NCI-H2081 (cell line): ENCODE measurements at places on chromosomes 11 and 22.
A peak's percentile ranks its signal among the peaks of the same experiment; 100 is the strongest.

- DNase-seq: no peak
Observed at GRCh38 chr11:61195719-61196118, 7.6 kb upstream of the PGA3 start.

DNA sequence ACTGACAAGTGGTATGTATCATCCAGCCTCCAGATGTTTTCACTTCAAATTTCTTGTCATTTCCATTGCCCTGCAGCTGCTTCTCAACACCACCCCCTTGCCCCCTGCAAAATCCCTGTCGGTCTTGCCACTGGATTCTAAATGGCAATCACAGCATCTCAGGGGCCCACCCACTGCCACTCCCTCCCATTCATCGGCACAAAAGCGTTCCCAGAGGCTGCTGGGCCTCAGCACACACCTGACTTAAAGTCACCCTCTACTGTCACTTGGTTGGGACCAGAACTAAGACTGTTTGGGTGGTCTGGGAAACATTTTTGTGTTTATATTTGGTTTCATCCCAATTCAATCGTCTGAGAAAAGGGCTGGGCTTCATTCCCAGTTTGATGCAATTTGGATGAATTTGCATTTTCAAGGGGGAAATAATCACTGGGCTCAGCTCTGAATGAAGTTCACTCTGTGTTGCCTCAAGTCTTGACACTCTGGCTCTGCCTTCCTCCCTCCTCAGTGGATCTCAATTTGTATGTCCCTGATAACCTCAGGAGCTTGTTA lies 27.1 kb downstream of the SYT13 start:
- DNase-seq: no peak

GRCh38 chr11:125886997-125887372 lies 483 bp upstream of the HYLS1 start:
- no peak for DNase-seq

DNA sequence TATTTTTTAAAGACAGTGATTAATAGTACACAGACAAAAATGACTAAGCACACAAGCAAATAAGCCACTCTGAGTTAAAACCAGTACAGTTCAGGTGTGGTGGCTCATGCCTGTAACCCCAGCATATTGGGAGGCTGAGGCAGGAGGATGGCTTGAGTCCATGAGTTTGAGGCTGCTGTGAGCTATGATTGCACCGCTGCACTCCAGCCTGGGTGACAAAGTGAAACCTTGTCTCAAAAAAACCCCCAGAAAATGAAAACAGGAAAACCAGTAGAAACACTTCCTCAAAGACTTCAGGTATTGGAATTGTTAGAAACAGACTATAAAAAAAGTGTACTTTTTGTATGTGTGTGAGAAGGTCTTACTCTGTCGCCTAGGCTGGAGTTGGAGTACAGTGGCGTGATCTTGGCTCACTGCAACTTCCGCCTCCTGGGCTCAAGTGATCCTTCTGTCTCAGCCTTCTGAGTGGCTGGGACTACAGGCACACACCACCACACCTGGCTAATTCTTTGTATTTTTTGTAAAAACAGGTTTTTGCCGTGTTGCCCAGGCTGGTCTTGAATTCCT lies 33.0 kb downstream of the PPP6R2 start:
- DNase-seq: no peak

- no peak for DNase-seq
Observed at GRCh38 chr11:9037046-9037780, 33.4 kb upstream of the NRIP3 start.

GRCh38 chr11:8640267-8640906 lies 42.1 kb downstream of the TRIM66 start:
- DNase-seq: no peak

GRCh38 chr22:17237038-17237668 lies 17.9 kb upstream of the ADA2 start:
- no peak for DNase-seq

- peak; percentile 83 for DNase-seq
Observed at GRCh38 chr11:110711776-110712658, at the start of gene ARHGAP20. ARHGAP20 (minus strand) TSS chr11:110712437; CDS start chr11:110712231, 206 bp downstream.

GRCh38 chr11:105553025-105553424 lies 56.8 kb upstream of the GRIA4 start:
- DNase-seq: no peak

DNA sequence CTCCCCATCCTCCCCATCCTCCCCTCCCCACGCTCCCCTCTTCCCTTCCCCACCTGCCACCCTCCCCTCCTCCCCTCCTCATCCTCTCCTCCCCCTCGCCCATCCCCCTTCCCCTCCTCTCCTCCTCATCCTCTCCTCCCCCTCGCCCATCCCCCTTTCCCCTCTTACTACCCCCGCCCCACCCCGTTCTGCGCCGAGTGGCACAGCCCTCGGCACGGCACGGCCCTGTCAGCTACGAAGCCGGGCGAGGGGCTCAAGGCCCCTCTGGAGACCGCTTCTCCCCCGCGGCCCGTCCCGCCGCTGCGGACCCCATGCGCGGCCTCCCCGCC lies 449.9 kb downstream of the OPCML start:
- no peak for DNase-seq

- DNase-seq: no peak
Observed at GRCh38 chr11:7666292-7666866, 6.9 kb downstream of the CYB5R2 start.

DNA sequence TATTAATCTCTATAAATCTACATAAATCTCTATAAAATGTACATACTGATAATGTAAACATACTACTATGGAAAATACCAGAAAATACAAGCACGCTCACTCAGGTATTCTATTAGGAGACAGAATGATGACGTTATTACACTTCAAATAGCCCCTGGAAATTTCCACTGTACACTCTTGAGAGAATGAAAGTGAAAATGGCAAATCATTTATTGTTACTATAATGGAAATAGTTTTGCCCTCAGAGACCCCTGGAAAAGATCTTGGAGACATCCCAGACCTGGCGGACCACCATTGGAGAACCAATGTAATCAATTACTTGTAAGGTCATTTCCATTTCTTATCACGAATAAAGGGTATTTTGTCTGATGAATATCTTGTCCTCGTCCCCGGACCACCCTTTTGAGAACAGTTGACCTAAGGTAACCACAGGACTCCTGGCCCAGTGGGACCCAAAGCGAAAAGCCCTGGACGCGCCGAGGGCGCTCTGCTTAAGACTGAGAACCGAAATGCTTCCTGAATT lies 509 bp upstream of the PRRG4 start:
- DNase-seq: no peak

DNA sequence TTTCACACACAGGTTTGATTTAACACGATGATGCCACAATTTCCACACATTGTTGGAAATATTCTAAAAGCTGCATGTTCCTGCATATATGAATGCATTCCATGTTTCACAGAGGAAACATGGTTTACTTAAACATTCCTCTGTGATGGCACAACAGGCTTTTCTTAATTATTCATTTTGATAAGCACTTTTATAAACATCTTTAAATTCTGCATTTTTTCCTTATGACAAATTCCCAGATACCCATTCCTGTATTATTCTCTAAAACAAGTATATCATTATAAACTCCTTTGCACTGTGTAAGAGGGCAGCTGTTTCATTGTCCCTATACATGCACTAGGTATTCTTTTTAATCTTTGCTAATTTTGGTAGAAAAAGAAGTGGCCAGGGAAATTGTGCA lies 532.3 kb downstream of the SOX6 start:
- no peak for DNase-seq

GRCh38 chr11:112024178-112024772 lies 933 bp upstream of the DLAT start:
- no peak for DNase-seq

- no peak for DNase-seq
Observed at GRCh38 chr11:6283453-6284023, 23.9 kb downstream of the CCKBR start.

- no peak for DNase-seq
Observed at GRCh38 chr11:118212781-118213191, 12.0 kb downstream of the JAML start.

GRCh38 chr11:129946256-129946655 lies 50.9 kb upstream of the NFRKB start:
- no peak for DNase-seq

GRCh38 chr11:13065200-13065787 lies 56.2 kb downstream of the RASSF10 start:
- DNase-seq: no peak

DNA sequence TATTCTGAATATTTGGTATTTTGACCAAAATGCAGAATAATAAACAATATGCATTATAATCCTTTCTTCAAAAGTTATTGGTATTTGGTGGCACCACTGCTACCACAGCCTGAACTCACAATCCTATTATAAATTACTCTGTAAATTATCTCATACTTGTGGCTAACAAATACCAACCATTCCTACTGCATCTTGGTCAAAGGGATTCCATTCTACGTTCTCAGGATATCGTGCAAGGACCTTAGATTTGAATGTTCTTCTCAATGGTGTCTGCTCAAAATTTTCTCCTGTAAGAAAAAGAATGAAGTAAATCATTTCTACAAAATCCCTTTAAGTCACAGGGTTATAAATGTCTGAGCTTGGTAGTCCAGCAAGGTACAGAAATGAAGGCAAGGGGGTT lies 58.7 kb downstream of the DENND5A start:
- DNase-seq: no peak

GRCh38 chr11:95688501-95689222 lies 100.9 kb downstream of the FAM76B start:
- DNase-seq: no peak

- DNase-seq: no peak
Observed at GRCh38 chr11:121630041-121630440, 177.3 kb upstream of the SORL1-AS1 start.

- DNase-seq: no peak
Observed at GRCh38 chr11:61111786-61112517, 9.7 kb downstream of the CD5 start.

DNA sequence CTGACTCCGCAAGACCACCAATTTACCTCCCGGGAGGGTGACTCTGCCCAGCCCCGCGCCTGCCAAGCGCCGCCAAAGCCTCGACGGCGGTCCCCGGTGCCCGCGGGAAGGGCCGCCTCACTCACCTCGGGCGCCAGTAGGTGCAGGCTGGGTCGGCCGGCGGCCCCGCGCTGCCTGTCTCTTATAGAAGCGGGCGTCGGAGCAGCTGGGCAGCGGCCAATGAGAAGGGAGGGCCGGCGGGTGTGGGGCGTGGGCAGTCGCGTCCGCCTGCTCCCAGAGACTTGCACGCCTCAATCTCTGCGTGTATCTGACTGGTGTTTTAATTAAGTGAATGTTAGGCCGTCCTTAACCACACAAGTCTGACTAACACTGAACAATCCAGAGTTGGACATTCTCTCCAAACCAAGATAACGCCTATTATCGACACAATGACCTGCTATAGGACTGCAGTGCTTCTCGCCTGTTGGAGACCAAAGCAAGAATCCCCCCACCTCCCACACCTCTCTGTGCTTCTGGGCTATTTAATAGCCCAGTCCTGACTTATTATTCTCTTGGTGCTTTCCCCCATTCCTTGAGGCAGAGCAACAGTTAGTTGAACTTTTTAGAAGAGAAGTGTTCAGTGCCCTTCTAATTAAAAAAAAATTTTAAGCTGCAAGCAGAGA lies at the start of gene TPH1:
Gene TPH1, minus strand, starts transcription at position 154 of the 662 bp plus-strand sequence. CDS start 5,507 bp downstream, outside the sequence.
- no peak for DNase-seq

DNA sequence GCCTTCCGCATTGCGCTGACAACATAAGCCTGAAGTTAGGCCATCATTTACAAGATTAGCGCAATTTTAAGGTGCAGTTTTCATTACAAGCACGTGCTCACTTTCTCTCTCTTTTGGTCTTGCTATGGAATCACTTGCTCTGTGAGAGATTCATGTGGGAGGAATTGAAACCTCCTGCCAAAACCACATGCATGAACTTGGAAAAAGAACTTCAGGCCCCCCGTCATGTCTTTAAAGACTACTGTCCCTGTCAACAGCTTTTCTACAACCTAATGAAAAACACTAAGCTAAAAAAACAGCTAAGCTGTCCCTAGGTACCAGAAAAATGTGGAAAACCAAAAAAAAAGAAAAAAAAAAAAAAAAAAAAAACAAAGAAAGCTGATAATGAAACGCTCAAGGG lies 1707.6 kb upstream of the RAG2 start:
- DNase-seq: no peak

DNA sequence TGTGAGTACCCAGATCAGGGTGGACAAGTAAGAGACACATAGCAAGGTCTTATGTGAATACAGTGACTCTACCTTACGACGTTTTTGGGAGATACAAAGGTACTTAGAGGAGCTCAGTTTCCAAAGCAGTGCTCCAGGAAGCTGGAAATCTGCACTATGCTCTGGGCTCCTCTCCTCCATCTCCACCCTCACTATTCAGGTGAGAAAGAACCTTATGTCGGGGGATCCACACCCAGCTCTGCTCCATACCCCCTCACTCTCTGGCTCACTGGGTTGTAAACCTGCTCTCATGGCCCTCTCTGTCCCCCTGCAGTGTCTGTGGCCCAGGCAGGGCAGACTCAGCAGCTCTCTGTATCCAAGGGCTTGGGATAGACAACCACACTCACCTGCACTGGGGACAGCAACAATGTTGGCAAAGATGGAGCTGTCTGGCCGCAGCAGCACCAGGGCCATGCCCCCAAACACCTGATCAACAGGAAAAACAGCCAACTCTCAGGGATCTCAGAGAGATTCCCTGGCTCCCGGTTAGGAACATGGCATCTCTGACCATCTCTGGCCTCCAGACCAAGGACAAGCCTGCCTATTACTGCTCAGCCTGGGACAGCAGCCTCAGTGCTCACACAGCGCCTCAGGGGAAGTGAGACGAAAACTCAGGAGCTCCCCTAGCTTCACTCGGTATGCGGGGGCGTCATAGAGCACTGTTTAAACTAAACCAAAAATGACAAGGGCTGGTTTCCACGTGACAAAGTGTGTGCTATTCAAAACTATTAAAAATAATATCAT lies 60.9 kb upstream of the TOP3B start:
- no peak for DNase-seq

DNA sequence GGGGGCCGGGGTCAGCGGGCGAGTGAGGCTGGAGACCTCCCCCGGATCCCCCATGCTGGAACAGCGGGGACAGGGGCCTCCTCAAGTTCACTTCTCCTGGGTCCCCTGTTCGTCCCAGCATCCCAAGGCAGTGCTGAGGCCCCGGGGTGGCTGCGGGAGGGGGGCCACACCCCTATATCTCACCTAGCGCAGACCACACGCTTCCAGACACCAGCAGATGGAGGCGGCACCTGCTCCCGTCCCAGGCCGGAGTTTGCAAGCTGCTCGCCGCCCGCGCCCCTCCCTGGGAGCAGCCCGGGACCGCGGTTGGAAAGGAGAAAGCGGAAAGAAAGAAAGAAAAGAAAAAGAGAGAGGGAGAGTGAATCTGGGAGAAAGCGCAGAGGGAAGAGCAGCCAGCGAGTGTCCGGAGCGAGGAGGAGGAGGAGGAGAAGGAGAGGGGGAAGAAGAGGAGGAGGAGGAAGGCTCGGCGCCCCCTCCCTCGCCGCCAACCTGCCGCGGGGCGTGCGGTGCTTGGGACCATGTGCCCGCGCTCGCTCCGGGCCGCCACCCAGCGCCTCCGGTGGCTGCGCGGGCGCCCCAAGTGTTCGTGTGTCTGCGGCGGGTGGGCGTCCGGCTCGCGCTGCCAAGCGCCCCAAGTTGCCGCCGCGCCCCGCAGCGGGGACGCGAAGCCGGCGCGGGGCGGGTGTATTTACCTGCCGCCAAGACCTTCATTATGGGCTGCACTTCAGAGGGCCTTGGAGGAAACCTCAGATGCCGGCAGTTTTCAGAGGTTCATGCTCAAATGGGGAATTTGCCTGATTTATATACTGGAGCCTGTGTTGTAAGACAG lies at the start of gene LIF:
Gene LIF, minus strand, starts transcription at position 775 of the 829 bp plus-strand sequence. Its CDS starts 64 bp downstream, at position 711.
- DNase-seq: no peak

GRCh38 chr11:69359735-69360480 lies 66.0 kb downstream of the MYEOV start:
- DNase-seq: no peak

GRCh38 chr22:47152938-47153337 lies 390.5 kb downstream of the TBC1D22A start:
- no peak for DNase-seq
